ENCODE measurements at places on chromosomes 5 and 9.

DNA sequence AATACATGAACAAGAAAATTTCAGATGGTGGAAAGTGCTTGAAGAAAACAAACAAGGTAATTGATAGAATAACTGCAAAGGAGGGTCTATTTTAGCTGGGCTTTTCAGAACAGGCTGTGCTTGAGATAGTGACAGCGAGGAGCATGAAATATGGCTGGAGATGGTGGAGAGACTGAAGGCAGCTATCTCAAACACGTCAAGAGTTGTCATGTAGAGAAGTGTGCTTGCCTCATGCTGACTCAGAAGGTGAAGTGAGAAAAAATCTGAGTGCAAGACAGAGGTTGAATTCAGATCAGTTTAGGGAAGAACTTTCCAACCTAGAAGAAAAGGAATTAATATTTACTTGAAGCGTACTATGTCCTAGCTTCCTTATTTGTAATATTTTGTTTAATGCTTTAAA, 115.5 kb upstream of the RANBP3L start:
- DNase-seq, result no peak

DNA sequence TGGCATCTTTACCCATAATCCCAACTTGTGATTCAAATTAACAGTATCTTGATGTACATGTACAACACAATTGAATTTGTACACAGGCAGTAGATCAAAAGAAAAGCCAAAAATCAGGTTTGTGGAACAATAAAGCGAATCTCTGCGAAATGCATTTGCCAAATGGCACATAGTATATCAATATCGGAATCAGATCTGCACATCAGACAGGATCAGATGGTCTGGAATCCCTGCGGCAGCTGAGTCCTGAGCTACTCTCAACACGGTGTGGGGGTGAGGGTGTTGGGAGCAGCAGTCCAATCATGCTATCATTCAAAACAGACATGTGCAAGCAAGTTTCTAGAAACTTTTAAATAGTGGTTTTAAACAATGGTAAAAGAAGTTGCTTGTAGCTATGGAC, 358.3 kb downstream of the SEMA5A start:
- no peak for DNase-seq

DNA sequence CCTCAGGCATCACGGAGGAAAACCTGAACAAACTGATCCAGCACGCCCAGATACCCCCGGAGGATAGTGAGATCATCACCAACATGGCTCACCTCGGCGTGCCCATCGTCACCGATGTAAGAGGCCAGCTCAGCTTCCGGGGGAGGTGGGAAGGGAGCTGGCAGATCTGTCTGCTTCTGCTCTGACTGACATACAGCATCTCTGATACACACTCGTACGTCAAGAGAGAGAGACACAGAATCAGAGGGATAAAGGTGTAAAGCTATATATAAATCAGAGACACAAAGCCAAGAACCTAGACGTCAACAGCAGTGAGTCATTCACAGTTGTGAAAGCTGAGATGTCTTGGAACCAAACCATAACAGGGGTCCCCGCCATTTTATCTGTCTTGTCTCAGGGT, 30.1 kb upstream of the CFAP157 start:
- DNase-seq, result peak; percentile 69

DNA sequence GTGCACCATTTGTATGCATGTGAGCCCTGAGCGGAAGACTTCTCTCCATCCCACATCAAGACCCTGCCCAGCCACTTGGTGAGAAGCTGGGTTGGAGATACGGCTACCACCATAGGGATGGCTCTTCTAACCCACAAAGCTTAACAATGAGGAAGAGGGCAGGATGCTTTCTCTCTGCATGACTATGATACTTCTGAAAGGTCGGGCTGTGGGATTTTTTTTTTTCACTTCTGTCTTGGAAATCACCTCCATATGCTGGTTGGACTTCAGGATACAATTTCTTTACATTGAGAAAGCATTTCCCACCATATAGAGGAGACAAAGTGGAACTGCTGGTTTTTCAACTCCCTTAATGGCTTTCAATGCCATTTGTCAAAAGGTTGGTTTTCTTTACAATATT, 30.5 kb downstream of the ZNF366 start:
- no peak for DNase-seq

- DNase-seq, result no peak
Measured at GRCh38 chr5:32812399-32812798, 101.3 kb downstream of the NPR3 start.

DNA sequence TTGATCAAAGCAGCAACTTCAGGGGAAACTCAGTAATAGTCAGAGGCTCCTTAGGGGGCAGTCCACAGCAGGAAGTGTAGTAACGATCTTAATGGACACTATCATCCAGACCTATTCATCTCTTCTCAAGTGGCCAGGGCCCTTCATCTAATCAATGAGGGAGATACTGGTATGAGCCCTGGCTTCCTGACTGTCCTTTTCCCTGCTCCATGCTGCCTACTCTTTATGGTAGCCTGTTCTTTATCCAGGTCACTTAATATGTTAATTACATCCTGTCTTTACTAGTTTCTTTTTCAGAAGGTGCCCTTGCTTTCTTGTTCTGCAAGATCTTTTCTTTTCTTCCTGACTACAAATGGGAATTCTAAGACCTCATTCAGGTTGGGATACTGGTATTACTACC, 197.1 kb downstream of the CAVIN4 start:
- no peak for DNase-seq

DNA sequence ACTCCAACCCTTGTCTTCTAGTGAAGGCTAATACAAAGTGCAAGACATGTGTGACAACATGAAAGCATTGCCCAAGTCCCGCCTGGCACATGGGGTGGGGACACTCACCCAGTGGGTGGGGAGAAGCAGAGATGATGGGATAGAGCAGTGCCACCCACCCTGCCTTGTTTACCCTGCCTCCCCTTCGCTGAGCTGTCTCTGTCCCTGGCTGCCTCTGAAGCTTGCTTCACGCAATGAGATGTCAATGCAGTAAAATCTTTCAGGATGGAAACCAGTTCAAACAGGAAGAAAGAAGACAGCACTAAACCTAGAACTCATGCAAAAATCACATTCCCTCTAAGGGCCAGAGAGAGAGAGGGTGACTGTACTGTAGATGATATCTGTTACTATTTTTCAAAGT, 148.0 kb downstream of the INSYN2B start:
- no peak for DNase-seq

GRCh38 chr9:130348341-130348740, 82.8 kb downstream of the HMCN2 start:
- DNase-seq, result no peak

GRCh38 chr5:42502613-42503470, 79.6 kb downstream of the GHR start:
- no peak for DNase-seq

DNA sequence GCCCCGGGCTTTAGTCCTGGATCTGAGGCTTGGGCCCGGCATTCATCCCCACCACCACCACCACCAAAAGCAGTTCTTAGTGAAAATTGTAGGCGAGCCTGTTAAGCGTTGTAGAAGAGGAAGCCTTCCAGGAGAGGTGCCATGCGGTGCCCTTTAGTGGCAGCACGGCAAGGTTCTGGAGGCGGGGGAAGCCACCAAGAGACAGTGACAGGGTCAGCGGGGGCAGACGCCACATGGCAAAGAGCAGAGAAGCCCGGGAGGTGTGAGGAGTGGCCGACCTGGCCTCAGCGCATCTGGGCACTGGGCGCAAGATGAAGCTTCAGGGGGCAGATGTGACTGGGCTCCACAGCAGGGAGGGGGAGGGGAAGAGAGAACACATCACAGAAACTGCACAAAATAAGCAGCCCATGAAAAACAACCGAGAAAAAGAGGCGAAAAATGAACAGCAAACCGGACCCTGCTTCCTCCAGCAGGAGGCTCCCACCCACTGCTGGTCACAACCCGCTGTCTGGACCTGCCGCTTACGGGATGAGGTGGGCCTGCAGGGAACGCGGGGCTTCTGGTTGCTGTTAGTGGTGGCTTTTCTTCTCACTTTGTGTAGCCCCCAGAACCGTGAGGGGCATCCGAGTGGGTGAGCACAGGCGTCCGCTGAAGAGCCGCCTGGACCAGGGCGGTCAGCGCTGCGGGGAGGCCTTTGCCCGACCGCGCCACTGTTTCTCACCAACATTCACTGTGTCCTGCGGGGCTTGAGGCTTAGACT, 4.3 kb downstream of the LRRC14B start:
- peak; percentile 34 for DNase-seq

DNA sequence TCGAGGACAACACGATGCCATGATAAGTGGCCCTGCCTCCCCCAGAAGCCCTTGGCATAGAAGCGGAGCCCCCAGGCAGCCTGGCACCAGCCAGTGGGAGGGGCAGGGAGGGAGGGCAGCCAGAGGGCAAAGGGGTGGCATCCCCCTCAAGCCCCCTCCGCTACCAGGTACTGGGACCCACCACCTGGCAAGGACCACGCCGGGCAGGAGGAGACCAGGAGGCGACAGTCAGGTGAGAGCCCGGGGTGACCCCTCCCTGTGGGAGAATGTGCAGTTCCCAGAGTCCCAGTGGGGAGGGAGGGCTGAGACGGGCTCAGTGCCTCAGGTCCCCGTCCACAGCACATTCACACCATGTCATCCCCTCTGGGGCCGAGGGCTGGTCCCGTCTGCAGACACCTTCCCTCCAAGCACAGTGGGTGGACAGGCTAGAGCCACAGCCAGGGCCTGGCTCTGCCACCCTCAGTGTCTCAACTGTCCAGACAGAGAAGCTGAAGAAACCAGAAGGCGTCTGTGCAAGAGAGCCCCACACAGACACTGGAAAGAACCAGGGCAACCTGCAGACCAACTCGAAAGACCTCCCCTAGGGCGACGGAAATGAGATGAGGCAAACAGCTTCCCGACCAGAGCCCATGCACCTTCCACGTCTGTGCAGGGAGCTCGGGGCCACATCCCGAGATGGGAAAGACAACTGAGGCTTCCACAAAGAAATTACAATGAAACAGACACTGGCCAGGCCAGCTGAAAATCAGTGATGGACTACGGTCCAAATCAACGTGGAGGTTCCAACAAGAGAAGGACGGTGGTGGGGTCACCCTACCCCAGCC, 11.1 kb downstream of the BRD3 start:
- DNase-seq, result peak; percentile 21

GRCh38 chr5:123524146-123524545, 12.2 kb downstream of the CSNK1G3 start:
- no peak for DNase-seq

- DNase-seq, result peak; percentile 72
Measured at GRCh38 chr9:114339130-114339908, 9.7 kb downstream of the ORM2 start.

DNA sequence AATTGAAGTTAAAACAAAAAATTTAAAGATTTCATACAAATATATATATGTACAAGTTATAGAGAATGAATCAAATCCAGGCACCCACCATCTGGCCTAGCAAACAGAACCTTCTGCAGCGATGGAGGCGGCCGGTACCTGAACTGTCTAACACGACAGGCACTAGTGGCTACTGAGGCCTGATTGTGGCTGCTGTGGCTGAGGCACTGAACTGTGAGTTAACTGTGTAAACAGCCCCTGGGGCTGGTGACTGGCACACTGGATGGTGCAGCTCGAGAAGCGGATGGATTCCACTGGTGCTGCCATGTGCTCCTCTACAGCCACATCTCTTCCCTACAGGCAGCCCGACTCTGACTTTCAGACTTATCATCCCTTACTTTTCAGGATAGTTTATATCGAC, 82.4 kb downstream of the RAPGEF1 start:
- no peak for DNase-seq

DNA sequence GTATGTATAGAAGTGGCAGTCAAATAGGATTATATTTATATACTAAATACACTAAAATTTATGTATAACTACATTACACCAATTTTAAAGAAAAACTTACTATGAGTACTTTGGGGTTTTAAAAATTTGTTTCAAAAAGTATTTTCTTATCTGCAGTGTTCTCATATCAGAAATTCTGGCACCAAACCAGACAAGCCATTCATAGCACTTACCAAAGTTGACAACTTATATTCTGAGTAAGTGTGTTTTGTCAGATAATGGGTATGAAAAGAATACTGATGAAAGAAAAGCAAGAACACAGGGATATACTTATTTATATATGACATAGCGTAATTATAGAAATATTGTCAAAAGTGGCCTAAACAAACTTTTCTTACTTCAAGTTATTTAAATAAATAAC, 67.5 kb downstream of the SPEF2 start:
- DNase-seq, result no peak

DNA sequence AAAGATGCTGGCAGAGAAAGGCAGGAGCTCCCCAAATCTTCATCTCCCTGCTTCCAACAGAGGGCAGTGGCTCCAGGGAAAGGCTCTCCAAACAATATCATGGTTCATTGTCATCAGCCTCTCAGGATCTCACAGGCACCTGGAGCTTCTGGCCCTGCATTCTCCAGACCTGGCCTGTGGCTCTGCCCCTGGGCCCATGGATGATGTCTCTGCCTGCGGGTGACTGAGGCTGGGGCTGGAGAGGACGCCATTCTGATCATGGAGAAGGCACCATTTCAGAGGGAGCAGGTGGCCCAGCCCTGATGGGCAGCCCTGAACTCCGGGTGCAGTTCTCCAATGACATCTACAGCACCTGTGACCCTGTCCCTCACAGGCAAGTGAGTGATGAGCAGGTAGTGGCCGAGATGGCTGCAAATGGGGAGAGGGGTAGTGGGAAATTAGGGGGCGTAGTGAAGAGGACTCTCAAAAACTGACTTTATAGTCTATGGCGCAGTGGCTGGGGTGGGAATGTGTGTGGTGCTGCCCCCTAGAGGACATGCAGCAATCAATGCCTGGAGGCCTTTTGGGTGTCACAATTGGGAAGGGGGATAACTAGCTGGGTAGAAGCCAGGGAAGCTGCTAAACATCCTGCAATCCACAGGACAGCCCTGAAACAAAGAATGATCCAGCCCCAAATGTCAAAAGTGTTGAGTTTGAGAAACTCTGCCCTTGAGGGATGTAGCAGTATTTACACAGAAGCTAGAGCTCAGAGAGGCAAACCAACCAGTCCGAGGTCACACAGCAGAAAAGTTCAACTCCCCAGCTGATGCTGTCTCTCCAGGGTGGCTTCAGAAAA, 3.2 kb downstream of the SH3PXD2B start:
- peak; percentile 48 for DNase-seq

DNA sequence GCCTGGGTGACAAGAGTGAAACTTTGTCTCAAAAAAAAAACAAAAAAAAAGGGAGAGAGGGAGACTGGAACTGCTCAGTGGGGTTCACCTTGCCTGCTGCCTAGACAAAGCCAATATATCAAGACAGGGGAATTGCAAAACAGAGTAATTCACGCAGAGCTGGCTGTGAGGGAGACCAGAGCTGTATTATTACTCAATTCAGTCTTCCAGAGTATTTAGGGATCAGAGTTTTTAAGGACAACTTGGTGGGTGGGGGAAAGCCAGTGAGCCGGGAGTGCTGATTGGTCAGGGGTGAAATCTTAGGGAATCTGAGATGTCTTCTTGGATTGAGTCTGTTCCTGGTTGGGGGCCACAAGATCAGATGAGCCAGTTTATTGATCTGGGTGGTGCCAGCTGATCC, 25.6 kb upstream of the SPIN1 start:
- DNase-seq, result no peak

- DNase-seq, result no peak
Measured at GRCh38 chr9:135891027-135891631, 16.2 kb downstream of the CAMSAP1 start.

- no peak for DNase-seq
Measured at GRCh38 chr5:98403131-98403530, 370.3 kb upstream of the RGMB start.

GRCh38 chr9:5549658-5550650, 39.6 kb downstream of the PDCD1LG2 start:
- no peak for DNase-seq

GRCh38 chr9:132672413-132672690, 2.1 kb downstream of the GTF3C4 start:
- DNase-seq, result no peak

Measured in dorsolateral prefrontal cortex (tissue), 122 donors.